ENCODE measurements at places on chromosomes 5 and 9. TPM values are rescaled to one million over a fixed set of nuclear protein-coding genes. Genes with fewer than 3 reads are reported as not detected.

DNA sequence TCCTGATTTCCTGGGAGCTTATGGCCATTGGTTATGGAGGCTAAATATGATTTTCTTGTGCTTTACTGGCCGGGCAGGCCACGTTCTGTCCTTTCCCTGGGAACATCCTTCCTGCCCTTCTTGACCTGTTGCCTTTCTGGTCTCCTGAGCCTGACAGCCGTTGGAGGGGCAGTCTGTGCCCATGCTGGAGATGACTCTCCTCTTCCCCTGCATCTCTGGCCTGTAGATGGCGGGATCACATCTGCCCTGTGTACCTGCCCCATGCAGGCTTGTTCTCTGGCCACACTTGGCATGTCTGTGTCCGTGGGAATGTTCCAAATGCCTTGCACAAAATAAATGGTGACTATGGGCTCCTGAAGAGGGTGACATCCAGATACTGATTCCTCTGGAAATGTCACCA lies 253.1 kb upstream of the IRX4 start:
- no peak for DNase-seq

DNA sequence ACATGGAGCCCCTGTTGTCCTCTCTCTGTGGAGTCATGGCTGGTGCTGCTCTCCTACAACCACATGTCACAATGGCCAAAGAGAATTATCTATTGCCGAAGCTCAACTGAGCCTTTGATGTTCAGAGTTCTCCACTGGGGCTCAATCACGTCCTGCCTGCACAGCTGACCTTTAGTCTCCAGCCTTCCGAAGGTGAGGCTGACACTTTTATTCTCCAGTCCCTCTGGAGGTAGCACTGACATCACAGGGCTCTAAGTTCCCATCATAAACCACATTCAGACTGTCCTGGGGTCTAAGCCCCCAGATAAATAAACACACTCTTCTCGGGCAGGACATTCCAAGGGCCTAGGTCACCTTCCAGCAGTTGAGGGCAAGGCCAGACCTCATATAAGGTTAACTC lies 23.4 kb downstream of the ADCY2 start:
- no peak for DNase-seq

GRCh38 chr5:56632199-56632598 lies 183.2 kb upstream of the MAP3K1 start:
- DNase-seq = no peak

DNA sequence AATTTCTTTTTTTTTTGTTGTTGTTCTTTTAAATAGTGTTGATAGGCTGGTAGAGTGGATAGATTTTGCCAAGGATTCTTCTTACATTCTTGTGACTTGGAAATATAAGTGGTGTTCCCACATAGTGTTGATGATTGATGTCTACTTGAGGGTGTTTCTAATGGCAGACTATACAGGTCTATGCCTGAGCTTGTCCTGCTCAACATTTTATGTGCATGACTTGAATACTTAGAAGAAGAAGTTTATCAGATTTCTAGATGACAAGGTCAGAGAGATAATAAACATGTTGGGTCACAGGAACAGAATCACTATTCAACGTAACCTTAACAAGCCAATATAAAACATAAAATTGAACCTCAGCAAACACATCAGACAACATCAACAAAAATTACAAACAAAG lies 24.2 kb downstream of the XRCC4 start:
- no peak for DNase-seq

- DNase-seq = no peak
These were observed 162.7 kb upstream of the IRX2 start for GRCh38 chr5:2914022-2914661.

DNA sequence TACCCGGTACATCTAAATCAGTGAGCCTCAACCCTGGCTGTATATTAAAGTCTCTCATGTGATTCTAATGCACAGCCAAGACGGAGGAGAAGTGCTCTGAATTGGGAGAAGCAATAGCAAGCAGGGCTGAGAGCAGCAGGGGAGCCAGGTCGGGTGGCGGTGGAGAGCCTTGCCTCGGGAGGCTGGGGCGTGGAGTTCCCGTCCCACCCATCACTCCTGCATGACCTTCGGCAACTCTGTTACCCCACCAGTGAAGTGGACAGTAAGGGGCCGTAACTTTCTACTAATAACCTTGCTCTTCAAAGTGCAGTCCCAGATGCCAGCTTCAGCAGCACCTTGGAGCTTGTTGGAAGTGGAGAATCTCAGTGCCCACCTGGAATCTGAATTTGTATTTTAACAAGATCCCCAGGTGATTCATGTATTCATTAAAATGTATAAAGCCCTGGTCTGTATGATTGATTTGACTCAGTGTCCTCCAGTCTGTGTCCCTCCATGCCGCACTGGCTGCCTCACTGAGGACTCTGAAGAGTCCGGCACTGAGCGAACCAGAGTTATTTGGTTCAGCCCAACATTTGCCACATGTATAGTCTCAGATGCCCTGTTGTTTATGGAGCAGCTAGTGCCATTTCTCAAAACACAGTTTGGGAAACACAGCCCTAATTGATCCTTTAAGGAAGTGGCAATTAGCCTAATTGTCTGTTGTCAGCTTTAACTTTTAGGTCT lies 6.5 kb downstream of the ERGIC1 start:
- DNase-seq = no peak

DNA sequence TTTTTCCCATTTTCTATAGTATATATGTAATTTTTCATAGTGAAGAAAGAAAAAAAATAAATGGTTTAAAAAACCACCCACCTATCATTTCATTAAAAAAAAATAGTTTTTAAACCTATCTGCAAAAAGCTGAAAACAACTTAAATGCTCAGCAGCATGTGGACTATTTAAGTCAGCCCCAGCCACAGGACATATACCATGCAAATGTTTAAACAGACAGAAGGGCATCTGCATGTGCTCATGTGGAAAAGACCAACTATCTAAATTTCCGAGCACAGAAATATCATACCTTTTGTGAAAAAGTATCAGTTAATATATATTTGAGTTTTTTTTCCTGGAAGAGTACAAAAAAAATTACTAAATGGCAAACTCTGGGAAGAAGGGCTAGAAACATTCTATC lies 143.4 kb downstream of the EPB41L4A start:
- DNase-seq = no peak

GRCh38 chr9:109767404-109767803 lies 12.6 kb upstream of the PALM2AKAP2 start:
- DNase-seq = no peak

- peak; percentile 3 for DNase-seq
These were observed at the start of gene UBE2QL1 for GRCh38 chr5:6448622-6449464. Gene UBE2QL1 (plus strand): TSS chr5:6448859. CDS start chr5:6448894, 35 bp downstream.

DNA sequence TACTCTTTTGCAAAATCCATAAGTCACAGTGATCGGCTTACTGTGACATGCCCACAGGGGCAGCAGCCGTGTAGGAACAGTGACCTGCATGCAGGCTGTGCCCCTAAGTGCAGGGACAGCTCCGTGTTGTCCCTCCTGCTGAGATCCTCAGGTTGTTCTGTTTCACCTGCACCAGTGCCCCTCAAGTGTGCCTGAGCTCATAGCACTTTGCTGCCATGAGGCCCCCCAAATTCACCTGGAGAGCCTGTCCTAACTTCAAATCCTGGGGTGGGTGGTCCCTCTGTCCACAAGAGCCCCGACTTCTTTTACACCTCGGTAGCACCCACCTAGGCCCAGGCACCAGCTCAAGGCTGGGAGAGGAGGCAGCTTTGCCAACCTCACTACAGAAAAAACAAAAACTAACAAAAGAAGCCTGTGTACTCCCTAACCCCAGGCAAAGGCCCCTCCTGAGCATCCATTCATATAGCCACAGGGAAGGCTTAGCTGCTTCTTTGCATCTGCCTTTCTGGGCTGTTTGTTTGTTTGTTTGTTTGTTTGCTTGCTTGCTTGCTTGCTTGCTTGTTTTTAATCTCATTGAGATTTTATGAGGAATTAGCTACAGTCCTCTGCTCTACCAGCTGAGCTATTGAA lies 214.5 kb downstream of the AUH start:
- DNase-seq = no peak

DNA sequence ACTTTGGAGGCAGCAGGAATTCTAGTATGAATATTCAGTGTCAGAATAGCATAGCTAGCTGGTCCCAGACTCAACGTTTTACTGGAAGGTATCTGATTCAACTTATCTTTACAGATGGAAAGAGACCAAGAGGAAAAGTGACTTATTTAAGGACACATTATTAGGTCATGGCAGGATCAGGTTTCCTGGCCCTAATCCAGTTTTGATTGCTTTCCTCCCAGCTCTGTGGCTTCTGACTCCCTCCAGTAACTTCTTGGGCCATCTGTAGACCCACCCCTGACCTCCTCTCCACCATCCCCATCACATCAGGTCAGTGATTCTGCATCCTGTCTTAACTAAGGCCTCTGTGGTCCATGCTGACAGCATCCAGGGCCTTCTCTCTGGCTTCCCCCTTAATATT lies 38.4 kb downstream of the SH3TC2 start:
- peak; percentile 69 for DNase-seq

Gene GNAQ
- total RNA-seq = 21.0 TPM

Gene ATP10B
- not detected for total RNA-seq

Gene ZFR
- total RNA-seq = 87.7 TPM

Gene RC3H2
- total RNA-seq = 32.7 TPM

Gene KIF12
- total RNA-seq = not detected

- DNase-seq = no peak
These were observed 668.7 kb upstream of the FTMT start for GRCh38 chr5:121182788-121183490.

- DNase-seq = peak; percentile 53
These were observed 23.5 kb upstream of the ERAP2 start for GRCh38 chr5:96852759-96853158.

DNA sequence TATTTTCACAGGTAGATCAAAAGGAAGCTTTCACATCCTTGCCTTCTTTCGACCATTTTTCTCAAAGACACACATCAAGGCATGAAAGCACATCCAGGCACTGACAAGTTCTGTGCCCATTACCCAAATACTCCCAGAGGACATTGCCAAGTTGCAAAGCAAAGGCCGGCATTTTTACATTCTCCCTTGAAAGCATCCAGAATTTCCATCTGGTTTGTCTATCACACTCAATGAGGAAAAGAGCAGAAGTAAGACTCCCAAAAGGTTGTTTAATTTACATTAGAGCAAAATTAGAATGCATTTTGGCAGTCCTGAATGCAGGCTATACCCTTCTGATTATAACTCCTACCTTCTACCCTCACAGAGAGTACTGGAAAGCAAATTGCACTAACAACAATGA lies 160.5 kb downstream of the EPB41L4A start:
- no peak for DNase-seq

- no peak for DNase-seq
These were observed 12.8 kb downstream of the RALGPS1 start for GRCh38 chr9:126927419-126927818.

Gene INSL4
- not detected for total RNA-seq

DNA sequence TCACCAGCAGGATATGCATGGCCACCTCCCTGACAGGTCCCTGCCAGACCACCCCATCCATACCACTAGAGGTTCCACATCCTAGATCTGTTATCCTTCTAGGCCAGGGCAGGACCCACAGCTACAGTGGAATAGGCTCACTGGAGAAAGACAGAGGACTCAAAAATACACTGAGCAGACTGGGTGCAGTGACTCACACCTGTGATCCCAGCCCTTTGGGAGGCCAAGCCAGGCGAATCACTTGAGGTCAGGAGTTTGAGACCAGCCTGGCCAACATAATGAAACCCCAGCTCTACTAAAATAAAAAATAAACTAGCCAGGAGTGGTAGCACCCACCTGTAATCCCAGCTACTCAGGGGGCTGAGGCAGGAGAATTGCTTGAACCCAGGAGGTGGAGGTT lies 56.5 kb upstream of the TESK1 start:
- DNase-seq = peak; percentile 41

- DNase-seq = no peak
These were observed 133.6 kb downstream of the SIL1 start for GRCh38 chr5:139064613-139065012.

Gene CNTFR
- not detected for total RNA-seq

DNA sequence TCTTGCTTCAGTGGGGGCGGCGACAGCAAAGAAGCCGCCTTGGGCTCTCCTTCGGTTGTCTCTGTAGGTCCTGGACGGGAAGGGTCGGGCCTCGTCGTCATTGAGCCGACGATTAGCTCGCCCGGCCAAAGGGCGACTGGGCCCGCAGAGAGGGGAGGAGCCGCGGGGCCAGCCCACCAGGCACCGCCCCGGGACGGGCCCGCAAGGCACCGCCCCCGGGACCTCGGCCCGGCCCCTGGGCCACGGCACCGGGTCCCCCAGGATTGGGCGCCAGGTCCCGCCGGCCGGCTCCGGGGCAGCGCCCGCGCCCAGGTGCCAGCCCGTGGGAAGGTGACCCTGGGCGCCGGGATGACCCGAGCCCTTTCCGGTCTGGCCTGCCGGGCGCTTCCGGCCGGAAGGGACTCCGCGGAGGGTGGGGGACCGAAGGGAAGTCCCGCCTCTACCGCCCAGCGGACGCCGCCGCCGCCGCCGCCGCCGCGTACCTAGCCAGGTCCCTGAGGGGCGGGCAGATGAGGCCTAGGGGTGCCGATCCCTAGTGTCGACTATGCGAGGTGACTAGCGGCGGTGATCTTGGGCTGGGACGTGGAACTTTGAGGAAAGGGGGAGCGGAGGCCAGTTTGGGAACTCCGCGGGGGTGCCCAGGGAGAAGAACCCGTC lies at the start of the genes GBA2 and RGP1:
Gene GBA2, minus strand, starts transcription at position 371 of the 657 bp plus-strand sequence. CDS start 524 bp downstream, outside the sequence.
Gene RGP1, plus strand, starts transcription at position 430 of the 657 bp plus-strand sequence. CDS start 469 bp downstream, outside the sequence.
- peak; percentile 66 for DNase-seq

DNA sequence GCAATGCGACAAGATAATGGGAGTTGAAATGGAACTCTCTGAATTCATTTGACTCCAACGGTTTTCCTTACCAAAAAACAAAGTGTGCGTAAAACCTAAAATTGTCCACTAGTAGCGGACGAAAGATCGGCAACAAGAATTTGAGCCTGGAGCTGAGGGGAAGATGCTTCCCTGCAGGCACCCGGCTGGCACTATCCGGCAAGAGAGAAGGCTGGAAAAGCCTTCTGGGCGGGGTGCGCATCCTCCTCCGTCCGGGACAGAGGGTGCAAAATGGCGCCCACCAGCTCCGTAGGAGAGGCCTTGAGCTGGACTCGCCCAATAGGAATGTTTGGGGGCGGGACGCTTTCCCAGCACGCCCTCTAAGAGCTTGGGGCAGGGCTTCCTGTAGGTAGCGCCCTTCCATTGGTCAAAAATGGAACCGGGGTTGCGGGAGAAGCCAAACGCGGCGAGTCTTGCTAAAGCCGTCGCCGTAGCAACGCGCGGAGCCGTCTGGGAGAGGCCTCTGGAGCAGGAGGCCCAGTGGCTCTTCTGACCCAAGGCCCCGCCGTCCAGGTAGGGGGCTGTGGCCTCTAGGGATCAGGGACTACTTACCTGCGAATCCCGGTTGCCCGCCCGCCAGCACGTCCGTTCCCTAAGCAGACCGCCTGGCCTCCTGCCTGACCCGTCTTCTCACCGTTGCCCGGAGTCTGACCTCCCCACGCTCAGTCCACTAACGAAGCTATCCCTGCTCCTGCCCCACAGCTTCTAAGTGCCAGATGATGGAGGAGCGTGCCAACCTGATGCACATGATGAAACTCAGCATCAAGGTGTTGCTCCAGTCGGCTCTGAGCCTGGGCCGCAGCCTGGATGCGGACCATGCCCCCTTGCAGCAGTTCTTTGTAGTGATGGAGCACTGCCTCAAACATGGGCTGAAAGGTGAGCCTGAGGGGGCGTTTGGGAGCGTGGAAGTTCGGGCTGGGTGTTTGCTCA lies 9.2 kb downstream of the RUFY1 start:
- peak; percentile 93 for DNase-seq
